ENCODE measurements at places on chromosomes 2 and 18.

- DNase-seq: no peak
These were observed 5.2 kb upstream of the RSAD2 start for GRCh38 chr2:6872394-6872793.

GRCh38 chr2:157076526-157077161 is 180.9 kb upstream of the GALNT5 start:
- no peak for DNase-seq

GRCh38 chr2:238706673-238707072 is 141.2 kb upstream of the TWIST2 start:
- DNase-seq: no peak

DNA sequence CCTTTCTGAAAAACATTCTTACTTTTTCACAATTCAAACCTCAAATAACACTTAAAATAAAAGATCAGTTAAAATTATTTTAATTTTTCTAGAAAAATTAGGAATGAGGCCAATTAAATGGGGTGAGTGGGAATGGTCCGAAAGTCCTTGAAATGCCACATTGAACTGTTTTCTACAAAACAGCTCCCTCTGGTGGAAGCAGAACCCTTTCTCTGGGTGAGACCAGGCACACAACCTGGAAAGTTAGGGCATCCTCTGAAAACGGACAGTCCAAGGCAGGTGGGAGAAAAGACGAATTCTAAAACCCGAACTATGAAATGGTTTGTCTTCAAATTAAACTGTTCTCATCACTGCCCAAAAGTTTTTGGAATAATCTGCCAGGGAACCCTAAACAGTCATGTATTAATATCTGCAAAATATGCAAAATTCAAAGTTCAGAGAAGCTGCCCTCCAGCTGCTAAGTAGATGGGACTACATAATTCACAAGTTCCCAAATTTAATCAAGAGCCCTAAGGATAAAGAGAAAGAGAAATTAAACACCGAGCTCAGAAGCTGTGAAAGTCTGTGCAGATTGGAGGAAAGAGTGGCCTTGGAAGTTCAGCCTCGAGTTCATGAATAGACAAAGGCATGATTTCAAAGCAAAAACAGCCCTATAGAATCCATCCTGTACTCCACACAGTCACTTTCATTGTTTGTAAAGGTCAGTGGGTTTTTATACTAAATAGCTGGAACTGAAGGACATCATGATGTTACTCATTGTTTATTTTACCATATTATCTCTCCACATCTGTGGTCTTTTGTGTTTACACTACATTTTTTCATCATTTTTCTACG is 108.3 kb downstream of the PIEZO2 start:
- DNase-seq: peak; percentile 58

DNA sequence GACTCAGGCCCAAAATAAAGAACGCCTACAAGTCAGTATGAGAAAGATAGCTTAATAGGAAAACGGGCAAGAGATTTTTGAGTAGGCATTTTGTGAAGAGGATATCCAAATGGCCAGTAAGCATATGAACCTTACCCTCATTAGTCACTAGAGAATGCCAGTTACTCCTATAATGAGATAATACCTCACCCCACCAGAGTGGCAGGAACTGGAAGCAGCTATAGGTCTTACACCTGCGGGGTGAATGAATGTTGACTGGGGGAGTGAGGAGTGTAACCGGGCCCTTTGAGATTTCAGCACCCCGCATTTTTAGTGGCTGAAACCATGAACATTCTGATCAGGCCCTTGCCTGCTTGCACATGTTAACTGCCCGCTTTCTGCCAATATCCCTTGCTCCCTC is 7.5 kb upstream of the PTPN2 start:
- no peak for DNase-seq

DNA sequence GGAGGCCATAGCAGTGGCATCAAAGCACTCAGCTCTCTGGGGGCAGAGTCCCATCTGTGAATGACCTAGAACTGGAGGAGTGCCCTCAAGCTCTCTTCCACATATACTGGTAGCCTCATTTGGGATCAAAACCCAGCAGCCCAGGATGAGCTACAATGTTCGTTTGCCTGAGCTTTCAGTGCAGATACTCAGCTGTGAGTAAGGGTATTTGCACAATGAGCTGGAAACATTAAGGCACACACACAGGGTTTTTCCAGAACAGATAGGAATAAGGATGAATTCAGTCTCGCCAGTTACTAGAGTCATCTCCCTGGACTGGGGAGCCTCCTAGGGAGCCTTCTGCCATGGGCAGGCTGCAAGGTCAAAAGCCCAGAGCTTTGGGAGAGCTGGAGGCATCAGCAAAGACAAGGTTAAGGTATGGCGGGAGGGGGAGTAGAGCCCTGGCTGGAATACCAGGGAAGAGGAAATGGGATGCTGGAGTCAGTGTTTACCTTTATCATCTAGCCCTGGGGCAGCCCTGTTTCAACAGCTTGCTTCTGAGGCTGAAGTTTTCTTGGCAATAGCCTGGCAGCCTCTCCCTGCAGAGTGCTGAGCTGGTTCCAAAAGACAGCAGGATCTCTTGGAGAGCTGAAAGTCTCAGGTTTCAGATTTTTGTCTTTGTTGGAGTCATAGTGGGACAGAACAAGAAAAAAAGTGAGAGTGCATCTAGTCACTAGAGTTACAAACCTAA is 187.7 kb downstream of the LOXHD1 start:
- peak; percentile 22 for DNase-seq

- peak; percentile 93 for DNase-seq
These were observed 37.2 kb downstream of the STEAP3 start for GRCh38 chr2:119260646-119261492.

DNA sequence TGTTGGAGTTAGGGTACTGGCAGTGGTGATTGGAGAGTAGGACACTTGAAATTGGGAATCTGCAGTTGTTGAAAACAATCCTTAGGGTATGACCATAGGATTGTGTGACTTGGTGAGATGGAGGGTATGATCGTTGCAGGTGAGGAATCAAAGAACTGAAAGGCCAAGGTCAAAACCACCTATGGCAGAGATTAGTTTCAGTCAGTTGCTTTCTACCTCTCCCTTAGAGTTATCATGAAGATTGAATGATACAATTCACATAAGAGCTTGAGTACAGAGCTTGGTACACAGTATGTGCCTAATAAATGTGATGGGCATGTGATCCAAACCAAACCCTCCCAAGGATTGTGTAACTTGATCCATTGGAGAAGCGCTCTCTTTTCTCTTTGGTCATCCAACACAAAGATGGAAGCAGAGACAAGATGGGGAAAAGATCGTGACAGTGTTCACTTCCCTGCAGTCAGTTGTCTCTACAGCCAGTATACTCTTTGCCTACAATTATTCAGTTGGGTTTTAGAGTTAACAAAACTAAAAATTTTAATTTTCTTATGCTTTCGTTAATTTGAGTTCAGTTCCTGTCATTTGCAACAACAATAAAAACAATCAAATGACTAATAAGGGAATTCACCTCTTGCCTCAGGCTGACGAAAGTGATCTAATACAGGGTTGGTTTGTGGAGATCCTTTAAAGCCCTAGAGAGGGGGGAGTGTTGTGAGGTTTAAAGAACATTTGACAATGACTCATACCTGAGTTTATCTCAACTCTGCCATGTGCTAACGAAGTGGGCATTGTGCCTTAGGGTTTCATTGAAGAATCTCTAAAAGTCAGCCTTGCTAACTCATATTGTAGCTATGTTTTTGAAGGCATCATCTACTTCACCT is 14.8 kb upstream of the SMAD2 start:
- no peak for DNase-seq

GRCh38 chr2:46200861-46201605 is 96.2 kb upstream of the EPAS1 start:
- no peak for DNase-seq

DNA sequence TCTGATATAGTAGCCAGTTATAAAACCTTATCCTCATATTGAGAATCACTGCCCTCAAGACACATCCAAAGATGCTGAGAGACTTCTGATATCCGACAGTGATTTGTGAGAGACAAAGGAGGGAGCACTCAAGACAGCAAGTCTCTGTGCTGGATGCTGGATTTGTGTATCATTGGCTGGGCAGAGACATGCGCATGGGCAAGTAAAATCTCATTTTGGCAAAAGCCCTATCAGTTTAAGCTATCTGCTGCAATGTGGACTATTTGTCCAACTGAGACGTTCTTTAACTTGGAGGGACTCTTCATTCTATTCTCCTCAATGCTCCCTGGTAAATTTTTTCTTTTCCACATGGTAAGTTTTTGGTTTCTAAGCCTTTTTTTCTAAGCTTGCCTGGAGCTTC is 107.5 kb downstream of the SS18 start:
- DNase-seq: no peak

- DNase-seq: no peak
These were observed 25.9 kb downstream of the ENOSF1 start for GRCh38 chr18:686339-687111.

- DNase-seq: no peak
These were observed 14.0 kb downstream of the PARD6G start for GRCh38 chr18:80233201-80233835.

DNA sequence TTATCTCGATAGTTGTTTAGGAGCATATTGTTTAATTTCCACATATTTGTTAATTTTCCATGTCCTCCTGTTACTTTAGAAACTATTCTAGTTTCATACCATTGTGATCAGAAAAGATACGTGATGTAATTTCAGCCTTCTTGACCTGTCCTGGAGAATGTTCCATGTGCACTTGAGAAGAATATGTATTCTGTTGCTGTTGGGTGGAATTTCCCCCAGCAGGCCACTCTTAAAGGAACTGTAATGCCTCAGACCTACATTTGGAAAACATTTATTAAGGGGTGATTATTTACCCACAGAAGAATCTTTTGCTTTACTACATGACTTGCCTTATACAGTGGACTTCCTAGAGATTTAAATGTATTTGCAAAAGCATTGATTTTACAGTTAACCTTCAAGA is 55.5 kb downstream of the LIMS1 start:
- no peak for DNase-seq

DNA sequence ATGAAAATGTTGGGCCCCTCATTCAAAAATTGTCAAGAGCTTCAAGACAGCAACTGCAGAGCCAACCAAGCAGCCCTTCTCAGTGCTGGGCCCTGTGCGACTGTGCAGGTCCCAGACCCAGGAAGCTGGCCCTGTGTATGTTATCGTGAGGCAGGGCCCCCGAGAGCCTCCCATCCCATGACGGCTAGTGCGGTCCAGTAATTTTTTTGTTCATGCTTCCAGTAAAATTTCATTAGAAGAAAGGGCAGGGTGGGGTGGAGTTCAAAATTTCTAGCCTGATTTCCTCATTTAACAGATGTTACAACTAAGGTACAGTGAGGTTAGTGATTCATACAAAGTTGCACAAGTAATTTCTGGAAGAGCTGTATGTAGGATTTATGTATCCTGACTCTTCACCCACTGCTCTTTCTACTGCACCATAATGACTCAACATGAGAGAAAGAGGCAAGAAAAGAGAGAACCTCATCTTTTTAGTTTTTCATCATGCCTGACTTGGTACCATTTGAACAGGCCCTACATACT is 105.5 kb downstream of the ZEB2 start:
- DNase-seq: peak; percentile 95

DNA sequence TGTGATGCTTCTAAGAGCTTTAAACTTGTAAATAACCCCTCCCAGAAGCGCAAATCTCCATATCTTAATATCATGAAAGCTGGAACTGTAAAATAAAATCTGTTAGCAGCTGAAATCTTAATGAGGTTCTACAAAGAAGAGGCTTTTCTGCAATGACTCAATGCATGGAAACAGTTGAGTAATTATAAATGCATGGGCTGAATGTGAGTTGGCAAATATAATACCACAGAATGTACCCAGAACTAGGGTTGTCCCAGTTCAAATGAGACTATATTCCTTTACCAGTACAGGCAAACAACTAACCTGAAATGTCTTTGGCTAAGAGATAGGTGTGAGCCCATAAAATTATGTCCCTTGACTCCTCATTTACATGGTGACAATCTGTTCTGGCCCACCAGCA is 52.9 kb downstream of the SATB2 start:
- peak; percentile 61 for DNase-seq

- DNase-seq: peak; percentile 72
These were observed 71.2 kb downstream of the MAIP1 start for GRCh38 chr2:200026332-200027230.

- DNase-seq: peak; percentile 52
These were observed 295.0 kb downstream of the RAD51AP2 start for GRCh38 chr2:17223211-17223610.

DNA sequence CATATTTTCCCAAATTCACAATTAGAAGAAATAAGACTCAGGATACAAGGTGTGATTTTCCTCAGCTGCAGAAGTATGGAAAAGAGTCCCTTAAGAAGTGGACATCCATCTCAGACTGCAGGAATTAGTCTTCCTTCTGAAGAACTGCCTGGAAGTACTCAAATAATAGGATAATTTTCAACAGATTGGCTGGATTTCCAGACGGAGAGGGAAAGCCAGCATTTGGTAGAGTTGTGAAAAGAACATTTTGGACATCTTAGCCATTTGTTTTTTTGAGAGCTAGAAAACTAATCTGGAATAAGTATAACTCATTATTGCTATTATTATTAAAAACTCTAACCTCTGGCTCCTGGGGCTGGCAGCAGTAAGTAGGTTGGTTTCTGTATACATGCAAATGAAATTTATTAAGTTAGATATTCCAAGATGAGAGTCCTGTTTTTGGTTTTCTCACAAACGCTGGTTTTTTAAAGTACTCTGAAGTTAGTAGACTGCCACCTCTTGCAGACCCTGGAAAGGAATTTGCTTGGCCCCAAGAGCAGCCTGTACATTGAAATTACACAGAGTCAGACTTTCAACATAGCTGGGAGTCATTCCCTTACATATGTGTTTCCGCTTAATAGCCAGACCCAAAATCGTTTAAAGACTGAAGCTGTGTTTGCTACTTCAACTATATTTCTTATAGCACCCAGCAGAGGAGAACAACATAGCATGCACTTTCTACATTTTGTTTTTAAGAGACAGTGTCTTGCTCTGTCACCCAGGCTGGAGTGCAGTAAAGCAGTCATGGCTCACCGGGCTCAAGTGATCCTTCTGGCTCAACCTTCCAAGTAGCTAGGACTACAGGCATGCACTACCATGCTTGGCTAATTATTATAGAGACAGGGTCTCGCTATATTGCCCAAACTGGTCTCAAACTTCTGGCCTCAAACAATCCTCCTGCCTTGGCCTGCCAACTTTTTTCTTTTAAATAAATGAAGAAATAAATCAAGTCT is 142.4 kb downstream of the THADA start:
- no peak for DNase-seq

GRCh38 chr2:241945311-241945710 is 75.8 kb downstream of the RTP5 start:
- no peak for DNase-seq

- DNase-seq: peak; percentile 51
These were observed 23.5 kb upstream of the C18orf32 start for GRCh38 chr18:49510393-49511115.

- DNase-seq: peak; percentile 89
These were observed 103.5 kb downstream of the SPTBN1 start for GRCh38 chr2:54559593-54560145.

DNA sequence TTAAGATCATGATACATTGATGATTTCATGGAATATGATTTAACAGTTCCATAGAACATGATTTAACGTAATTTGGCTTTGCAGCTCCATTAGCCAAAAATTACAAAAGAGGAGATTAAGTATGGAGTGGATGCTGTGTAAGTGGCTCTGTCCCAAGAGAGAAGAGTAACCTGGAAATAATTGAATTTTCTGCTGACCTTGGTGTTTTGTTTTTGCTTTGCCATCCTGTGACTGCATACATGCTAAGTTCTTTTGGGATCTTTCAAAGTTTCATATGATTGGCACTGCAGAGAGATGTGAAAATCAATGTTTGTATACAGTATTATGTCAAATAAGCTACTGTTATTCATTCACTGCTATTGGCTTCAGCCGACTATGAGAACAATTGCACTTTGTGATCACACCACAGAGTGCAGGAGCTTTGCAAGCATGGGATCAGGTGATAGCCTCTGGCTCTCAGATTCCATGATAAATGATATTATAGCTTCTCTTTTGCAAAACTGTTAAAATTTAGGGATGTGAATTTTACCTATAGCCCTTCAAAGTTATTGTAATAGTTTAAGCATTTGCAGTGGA is 46.1 kb upstream of the TMEM87B start:
- DNase-seq: no peak
